Hematopoietic multipotent progenitor cell treated with erythropoietin and hydrocortisone succinate and interleukin-3 and kit ligand, for 6 days (in vitro differentiated cells): ENCODE measurements at places on chromosomes 4 and X.

DNA sequence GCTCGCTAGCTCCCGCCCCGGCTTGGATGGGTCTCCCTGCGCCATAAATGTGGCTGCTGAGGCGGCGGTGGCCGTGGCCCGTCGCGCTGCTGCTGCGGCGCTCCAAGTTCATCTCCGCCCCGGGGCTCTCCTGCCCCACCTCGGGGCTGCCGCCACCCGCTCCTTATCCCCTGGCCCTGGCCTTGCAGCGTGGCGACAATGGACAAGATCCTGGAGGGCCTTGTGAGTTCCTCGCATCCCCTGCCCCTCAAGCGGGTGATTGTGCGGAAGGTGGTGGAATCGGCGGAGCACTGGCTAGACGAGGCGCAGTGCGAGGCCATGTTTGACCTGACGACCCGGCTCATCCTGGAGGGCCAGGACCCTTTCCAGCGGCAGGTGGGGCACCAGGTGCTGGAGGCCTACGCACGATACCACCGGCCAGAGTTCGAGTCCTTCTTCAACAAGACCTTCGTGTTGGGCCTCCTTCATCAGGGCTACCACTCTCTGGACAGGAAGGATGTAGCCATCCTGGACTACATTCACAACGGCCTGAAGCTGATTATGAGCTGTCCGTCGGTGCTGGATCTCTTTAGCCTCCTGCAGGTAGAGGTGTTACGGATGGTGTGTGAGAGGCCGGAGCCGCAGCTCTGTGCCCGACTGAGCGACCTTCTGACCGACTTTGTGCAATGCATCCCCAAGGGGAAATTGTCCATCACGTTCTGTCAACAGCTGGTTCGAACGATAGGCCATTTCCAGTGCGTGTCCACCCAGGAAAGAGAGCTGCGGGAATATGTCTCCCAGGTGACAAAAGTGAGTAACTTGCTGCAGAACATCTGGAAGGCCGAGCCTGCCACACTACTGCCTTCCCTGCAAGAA, 763 bp downstream of the USP38 start:
- DNase-seq, result peak; percentile 43

GRCh38 chr4:168759959-168760527, 250.0 kb downstream of the CBR4 start:
- DNase-seq, result peak; percentile 15

- peak; percentile 83 for DNase-seq
Measured at GRCh38 chr4:140238351-140239056, 84.5 kb upstream of the MAML3 start.

DNA sequence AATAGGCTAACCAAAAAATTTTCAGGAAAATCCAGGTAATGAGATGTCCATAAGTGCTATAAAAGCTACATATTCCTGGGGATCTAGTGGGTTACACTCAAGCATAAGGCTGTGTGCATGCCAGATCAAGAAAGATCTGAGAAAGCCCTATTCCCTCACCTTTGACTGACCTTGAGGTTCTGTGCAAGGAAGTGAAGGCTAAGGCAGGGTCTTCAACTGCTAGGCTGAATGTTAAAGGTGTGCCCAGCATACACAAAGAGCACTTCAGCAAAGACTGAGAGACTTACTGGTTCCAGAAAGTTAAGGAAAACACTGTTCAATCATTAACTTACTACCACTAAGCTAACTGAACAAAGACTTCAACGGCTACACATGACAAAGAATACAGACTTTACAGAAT, 269.7 kb downstream of the GPC3 start:
- DNase-seq, result no peak

DNA sequence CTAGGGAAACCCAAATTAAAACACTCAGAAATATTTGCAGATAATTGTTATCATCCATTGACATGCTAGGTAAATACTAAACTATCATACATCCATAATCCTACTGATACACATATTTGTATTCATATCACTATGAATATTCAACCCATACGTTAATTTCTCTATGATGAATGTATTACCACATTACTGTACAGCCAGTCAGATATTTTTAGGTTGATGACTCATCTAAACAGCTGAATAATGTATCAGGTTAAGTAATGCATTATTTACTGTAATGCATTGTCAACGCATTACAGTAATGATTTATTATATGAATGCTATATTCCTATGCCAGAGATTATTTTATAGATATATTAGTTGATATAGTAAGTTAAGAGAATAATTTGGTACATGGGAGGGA, 37.1 kb downstream of the VEGFC start:
- DNase-seq, result no peak

- DNase-seq, result no peak
Measured at GRCh38 chr4:170750519-170750918, 660.8 kb upstream of the AADAT start.

DNA sequence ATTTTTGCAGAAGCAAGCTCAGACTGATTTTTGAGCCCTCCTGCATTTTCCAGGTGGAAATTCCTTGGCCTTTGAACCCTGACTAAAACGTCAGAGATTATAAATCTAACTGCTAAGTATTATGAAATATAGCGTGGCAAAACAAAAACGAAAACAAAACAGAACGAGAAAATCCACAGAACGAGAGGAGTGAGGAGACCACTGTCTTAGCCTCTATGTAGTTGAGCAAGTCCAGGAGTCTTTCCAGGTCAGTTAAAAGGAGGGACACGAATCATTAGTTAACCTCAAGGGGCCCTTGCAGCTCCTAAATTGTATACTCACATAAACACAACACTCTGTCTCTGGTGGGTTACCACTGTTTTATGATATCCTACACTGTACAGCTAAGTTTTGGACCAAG, 80.2 kb downstream of the SYNPO2 start:
- DNase-seq, result no peak
